ENCODE measurements at places on chromosomes 11 and 22.

- DNase-seq, result no peak
Observed at GRCh38 chr22:25357132-25357455, 137.7 kb downstream of the CRYBB2 start.

- DNase-seq, result no peak
Observed at GRCh38 chr11:61076506-61077304, 25.6 kb upstream of the CD5 start.

DNA sequence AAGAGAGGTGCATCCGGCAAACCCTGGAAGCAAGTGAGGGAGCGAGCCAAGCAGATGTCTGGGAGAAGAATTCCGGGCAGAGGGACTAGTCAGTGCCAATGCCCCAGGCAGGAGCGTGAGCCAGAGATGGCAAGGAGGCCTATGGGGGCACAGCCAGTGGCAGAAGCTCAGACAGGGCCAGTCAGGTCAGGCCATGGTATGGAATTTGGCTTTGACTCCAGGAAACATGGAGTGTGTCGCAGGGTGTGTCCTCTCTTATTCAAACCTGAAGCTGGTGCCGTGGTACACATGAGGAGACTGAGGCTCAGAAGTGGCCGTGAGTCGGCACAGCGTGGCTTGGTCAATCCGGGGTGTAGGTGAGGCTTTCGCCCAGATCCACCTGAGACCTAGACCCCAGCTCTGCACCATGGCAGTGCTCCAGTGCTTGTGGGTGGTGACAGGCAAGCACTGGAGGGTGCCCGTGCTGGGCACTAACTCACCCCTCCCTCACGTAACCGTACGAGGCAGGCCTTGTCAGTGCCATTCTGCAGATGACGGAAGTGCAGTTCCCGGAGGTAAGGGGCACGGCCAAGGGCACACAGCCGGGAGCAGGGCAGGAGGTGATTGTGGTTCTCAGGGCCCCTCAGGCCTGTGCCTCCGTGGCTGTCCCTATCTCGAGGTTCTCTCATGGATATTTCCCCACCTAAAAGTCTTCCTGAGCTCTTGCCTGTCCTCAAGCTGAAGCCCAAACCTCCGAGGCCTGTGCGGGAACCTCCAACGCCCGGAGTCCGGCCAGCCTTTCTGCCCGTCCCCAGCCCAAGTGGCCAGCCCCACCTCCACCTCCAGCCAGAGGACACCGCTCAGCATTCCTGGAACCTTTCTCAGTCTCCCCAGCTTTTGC, 10.6 kb upstream of the SPI1 start:
- DNase-seq, result no peak

DNA sequence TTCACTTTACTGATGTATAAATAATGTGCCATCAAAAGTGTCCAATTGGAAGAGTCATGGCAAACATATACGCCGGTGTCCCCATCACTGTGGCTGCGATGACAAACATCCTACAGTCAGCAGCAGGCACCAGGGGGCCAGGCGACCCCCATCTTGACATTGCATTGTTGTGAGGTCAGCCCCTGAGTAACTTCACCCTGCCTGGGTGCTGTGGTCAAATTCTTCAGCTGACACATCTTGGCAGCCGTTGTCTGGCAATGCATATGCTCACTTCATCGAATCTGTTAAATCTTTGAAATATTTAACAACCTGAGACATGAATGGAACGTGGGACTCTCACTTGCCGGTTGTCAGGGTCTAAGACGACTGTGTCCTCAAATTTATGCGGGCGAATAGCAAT, 430.9 kb downstream of the BRD1 start:
- no peak for DNase-seq

DNA sequence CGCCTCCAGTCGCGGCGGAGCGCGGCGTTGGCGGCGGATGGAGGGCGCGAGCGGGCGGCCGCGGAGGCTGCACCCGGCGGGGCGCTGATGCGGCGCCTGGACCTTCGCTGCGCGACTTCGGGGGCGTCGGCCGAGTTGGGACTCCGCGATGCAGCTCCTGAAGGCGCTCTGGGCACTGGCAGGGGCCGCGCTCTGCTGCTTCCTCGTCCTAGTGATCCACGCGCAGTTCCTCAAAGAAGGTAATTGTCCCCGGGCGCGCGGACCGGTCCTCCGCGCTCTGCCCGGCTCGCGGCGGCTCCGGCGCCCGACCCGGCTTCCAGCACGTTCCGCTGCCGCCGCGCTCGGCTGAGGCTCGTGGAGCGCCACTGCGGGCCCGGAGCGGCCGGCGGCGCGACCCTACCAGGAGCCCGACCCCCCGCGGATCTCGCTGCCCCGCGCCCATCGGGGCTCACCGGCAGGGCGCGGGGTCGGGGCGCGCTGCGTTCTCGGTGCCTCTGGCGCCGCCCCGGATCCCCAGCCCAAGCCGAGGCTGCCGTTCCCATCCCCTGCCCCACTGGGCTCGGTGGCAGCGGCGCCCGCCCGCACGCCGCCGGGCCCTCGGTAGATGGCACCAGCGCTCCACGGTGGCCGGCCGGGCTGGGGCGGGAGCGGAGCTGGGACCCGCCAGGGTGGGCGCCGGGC, 1251.2 kb downstream of the BRD1 start:
- no peak for DNase-seq

Measured in stimulated activated CD8-positive, alpha-beta memory T cell treated with anti-CD3 and anti-CD28 coated beads, Interleukin-7, amount 100 ng/mL, for 24 hours (primary cell).